K562 (cell line): ENCODE measurements at places on chromosomes 4 and X.

GRCh38 chr4:53191997-53192396 is 173.9 kb downstream of the SCFD2 start:
- no peak for DNase-seq

- no peak for DNase-seq
These were observed 44.3 kb downstream of the TBC1D9 start for GRCh38 chr4:140711910-140712309.

DNA sequence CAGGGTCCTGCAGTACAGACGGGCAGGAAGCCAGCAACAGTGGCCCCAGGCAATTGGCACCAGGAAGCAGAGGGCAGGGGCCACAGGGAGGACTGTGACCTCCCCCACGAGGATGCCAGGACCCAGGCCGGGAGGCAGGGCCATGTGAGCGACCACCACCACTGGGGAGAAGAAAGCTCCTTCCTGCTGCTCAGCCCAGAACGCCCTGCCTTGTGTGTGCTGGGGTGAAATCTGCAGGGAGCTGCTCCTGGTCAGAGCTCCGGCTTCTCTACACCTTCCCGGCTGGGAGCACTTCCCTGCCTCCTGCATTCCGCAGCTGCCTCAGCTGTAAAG is 100.4 kb downstream of the HMX1 start:
- no peak for DNase-seq

- peak; percentile 24 for DNase-seq
These were observed 795 bp upstream of the SH3KBP1 start for GRCh38 chrX:19887911-19888879.

GRCh38 chr4:21555083-21555482 is 393.5 kb downstream of the KCNIP4 start:
- no peak for DNase-seq

DNA sequence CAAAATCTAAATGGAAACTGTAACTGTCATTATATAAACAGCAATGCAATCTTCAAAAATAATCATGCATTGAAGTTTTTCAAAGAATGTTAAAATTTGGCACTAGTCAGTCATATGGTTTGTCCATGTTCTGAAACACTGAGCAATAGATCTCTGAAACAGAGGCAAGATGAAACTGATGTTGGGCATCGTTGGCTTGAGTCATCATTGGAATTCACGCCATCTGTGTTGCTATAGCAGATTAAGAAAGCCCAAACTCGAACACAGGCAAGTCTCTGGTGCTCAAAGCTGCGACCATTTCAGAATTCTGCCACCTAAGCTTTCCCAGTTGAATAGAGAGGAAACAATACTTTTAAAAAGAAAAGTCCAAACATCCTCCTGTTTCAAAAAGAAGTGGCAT is 114.1 kb upstream of the PPARGC1A start:
- no peak for DNase-seq

DNA sequence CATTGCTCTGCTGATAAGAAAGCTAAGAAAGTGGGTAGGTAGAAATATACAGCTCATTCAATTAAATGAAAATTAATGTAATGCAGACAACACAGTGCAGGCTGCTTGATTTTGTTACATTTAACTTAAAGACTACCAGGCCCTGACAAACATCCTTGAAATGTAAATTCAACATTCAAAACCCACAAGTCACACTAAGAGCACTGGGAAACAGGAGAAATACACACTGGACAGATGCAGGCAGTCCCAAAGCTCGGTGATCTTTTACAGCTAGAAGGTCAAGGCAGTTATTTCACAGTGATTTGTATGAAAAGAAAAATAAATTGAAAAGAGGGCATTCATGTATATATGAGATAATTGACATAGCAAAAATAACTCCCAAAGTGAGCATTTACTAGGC is 94.3 kb upstream of the PLAC1 start:
- DNase-seq = no peak

DNA sequence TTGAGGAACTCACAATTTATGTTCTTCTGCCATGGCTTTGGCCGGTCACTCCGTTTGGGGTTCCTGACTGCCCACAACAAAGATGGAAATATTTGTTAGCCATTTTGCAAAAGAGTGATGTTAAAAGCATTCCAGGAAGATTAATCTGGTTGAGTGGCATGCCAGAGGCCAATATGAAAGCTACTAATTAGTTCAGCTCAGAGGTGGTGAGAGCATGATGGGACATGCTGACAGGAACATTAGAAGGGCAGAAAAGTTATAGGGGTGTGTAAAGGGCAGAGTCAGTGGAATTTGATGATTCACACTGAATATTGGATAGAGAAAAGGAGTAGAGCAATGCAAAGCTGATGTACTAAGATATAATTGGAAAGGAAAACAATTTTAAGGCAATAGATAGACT is 94.4 kb downstream of the TLL1 start:
- DNase-seq = no peak

- DNase-seq = peak; percentile 35
These were observed 56.8 kb downstream of the RXFP1 start for GRCh38 chr4:158578476-158578875.

GRCh38 chr4:101960431-101960830 is 169.9 kb downstream of the BANK1 start:
- no peak for DNase-seq

DNA sequence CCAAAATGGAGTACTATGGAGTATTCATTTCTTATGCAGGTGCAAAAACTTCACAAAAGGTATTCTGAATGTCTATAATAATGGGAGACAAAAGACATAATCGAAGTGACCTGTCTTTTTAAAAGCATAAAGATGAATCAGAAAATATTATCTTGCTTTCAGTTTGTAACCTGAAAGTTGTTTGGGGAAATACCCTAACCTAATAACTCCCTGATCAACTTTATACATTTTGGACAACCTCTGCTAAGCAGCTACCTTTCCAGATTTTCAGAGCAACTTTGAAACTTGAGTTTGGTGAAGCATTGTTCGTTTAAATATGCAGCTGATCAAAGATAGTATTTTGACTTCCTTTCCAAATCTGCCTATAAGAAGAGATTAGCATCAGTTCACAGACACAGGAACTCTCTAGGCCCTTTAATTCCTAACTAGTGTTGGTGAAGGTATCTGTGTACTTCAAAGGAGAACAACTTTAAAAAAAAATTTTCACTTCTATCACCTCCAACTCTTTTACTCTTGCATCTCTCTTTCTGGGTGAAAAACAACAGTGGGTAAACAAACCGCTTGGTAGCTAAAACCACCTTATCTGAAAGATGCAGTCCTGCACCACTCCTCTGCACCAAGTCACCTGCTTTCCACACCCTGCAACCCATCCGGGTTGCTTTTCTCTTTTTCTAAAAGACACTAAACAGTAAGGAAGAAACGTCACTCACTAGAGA is 26.5 kb downstream of the CD40LG start:
- no peak for DNase-seq

- no peak for DNase-seq
These were observed 152.4 kb upstream of the SPIN4 start for GRCh38 chrX:63503541-63503940.
